ENCODE measurements at places on chromosomes 6 and 20.

GRCh38 chr6:161162722-161163121 is 111.1 kb downstream of the AGPAT4 start:
- no peak for DNase-seq

DNA sequence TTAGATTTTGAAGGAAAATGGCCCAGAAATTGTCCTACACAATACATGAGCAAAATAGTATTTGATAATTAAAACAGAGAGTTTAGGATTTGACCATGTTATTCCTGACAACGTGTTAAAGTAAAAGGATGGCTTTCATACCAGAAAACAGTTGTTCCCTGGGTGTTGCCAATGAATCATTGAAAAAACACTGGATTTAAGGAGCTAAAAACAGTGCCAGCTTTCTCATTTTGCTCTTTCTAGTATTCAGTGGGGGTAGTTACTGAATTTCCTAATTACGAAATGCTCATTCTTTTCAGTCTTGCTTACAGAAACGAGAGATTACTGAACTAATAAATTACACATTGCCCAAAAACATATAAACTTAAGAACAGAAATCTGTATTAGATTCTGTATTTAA is 26.6 kb upstream of the SNAP91 start:
- DNase-seq, result no peak

GRCh38 chr6:43759136-43759906 is 10.7 kb upstream of the VEGFA start:
- DNase-seq, result no peak

DNA sequence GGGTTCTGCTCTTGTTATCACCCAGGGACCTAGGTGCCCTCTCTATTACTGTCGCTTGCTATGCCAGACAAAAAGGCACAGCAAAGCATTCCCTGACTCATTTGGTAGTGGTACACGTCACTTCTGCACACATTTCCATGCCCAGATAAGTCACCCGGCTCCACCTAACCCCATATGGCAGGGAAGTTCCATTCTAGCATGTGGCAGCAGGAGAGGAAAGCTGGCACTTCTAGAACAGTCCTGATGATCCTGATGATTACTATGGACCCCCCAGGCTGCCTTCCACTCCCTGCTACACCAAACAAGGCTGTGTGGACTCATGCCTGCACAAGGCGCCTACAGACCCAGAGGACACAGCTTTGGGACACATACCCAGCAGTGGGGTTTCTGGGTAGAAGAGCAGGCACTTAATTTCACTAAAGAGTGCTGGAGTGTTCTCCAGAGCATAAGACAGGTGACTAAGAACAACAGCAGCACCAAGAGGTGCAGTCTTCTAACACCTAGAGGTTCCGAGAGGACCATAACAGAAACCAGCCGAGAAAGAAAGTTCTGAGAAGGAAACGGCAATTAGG is 53.5 kb upstream of the NELFCD start:
- no peak for DNase-seq

GRCh38 chr20:51160821-51161220 is 137.9 kb upstream of the KCNG1 start:
- no peak for DNase-seq

GRCh38 chr6:120198033-120198432 is 848.5 kb upstream of the MAN1A1 start:
- DNase-seq, result no peak

- DNase-seq, result no peak
These were observed 116.1 kb upstream of the PTPN1 start for GRCh38 chr20:50393990-50394561.

- no peak for DNase-seq
These were observed 849 bp upstream of the BMP7 start for GRCh38 chr20:57267158-57267821.
